ENCODE measurements at places on chromosomes 12 and 14. TPM values are rescaled to one million over a fixed set of nuclear protein-coding genes. Genes with fewer than 3 reads are reported as not detected.
A peak's percentile ranks its signal among the peaks of the same experiment; 100 is the strongest.

The BIN2 gene
- not detected for total RNA-seq

The KLRC4 gene
- not detected for total RNA-seq

DNA sequence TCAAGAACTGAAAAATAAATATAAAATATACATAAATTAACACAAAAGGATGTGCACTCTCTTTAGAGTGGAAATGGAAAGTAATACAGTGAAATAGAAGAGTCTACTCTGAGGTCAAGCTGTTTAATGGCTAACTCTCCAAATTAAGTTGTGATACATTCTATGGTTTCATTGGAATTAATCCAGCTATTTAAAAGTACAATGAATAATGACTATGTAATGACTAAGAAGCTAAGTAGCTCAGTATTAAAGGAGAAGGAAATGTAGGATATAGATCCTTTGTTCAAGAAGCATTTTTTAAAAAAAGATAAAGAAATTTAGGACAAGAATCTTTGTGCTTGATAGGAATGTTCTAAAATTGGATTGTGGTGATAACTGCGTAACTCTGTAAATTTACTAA is 85.3 kb downstream of the LRP6 start:
- DNase-seq = peak; percentile 59

DNA sequence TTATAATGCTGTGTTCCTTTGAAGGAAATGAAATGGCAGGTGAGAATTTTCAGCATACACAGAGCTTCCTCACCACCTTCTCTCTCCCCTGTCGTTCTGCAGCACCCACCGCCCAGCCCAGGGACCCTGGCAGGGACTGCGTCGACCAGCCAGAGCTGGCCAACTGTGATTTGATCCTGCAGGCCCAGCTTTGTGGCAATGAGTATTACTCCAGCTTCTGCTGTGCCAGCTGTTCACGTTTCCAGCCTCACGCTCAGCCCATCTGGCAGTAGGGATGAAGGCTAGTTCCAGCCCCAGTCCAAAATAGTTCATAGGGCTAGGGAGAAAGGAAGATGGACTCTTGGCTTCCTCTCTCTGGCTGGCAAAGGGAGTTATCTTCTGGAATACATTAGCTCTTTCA is 35.1 kb downstream of the PAPLN start:
- no peak for DNase-seq

- DNase-seq = no peak
These were observed 114.8 kb downstream of the PLXNC1 start for GRCh38 chr12:94263011-94263811.

The GUCY2C gene
- not detected for total RNA-seq

The KRT74 gene
- total RNA-seq = not detected

The SAV1 gene
- total RNA-seq = 31.7 TPM

GRCh38 chr12:27000961-27001360 is 13.2 kb downstream of the TM7SF3 start:
- DNase-seq = no peak

DNA sequence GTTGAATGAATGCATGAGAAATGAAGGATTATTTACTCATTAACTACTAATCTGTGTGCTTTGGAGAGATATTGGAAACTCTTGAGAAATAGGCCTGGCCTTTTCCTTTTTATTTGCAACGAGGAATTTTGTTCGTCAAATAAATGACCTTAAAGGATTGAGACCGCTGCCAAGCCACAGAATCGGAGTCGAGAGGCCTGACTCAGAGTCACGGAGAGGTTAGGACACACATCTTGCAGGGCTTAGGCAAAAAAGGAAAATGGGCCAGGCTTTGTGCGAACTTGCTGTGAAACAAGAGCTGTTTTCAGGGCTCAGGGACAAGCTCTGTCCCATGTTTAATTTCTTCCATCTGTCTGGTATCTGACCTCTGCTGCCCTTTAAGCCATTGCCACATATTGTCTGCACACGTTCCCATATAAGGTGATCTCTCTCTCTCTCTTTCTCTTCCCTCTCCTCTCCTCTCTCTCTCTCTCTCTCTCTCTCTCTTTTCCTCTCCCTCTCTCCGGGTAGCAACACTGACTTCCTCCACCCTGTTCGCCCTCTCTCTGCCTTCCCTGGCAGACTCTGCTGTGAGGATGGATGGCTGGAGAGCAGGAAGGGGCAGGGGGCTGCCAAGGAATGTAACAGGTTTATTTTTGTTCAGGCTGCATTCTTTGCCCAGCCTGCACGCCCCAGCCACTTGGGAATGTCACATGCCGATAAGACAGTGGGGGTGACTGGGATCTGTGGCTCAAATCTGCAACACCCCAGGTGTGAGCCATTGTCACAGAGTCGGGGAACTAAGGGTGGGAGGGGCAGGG is 14.9 kb upstream of the IFT81 start:
- DNase-seq = peak; percentile 96

The NOVA1 gene
- total RNA-seq = 1.3 TPM

GRCh38 chr12:92051441-92051840 is 94.2 kb downstream of the BTG1 start:
- peak; percentile 47 for DNase-seq

DNA sequence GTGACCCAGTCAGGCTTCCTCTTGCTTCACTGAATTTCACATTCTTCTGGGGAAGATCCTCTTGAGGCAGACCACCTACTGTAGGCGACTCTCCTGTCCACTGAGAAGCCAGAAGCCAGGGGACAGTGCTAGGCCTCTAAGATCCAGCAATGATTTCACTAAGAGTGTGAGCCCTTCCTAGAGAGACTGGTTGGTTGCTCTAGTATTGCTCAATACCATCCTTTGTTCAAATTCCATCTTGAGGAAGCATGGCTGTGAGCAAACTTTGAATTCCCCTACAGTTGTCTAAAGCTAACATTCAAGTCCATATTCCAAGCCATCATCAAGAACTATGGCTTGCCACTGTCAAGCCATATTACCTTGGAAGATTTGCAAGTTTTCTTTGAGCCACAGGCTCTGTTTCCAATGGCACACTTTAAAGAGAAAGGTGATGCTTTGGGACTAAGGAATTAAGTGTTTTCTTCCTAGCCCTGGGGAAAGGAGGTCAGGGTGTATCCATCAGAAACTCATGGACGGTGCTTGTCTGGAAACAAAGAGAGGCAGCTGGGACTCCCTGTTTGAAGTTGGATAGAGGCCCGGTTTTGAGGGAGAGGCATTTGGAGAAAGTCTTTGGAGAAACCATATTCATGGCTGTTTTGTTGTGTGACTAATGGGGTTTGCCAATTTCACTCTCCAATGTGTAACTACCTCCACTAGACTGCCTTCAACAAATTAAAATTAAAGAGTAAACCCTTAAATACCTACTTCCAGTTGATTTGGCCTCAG is 1217.9 kb downstream of the VRK1 start:
- no peak for DNase-seq

DNA sequence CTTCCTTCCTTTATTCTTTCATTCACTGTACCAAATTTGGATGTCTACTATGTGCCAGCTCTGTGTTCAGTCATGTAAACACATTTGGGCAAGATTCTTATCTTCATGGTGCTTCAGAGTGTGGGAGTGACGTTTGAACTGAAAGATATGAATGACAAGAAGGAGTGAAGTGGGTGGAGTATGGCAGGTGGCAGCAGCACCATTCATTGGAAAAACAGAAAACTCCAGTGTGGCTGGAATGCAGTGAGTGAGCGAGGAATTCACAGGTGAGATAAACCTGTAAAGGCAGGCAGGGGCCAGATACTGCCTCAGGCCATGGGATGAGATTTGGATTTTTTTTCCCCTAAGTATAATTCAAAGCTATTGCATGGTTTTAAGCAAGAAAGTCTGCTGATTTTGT is 140.7 kb upstream of the CCDC198 start:
- no peak for DNase-seq

- no peak for DNase-seq
These were observed 20.4 kb downstream of the BATF start for GRCh38 chr14:75542588-75543091.

DNA sequence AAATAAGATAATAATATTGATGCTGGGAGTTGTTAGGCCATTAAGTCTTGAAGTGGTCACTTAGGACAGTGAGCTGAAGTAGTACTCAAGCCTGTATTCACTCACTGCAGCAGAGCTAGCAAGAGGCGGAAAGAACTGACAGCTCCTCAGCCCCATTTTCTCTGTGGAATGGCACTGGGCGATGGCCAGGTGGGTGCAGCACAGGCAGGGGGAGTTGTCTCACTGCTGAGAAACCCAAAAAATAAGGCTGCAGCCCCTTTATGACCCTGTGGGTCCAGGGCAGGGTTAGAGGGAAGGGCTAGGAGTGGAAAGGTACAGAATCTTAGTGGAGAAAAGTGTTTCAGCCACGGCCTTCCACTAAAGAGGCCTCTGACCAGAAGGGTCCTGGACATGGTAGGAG is 35.5 kb downstream of the PDZRN4 start:
- no peak for DNase-seq

DNA sequence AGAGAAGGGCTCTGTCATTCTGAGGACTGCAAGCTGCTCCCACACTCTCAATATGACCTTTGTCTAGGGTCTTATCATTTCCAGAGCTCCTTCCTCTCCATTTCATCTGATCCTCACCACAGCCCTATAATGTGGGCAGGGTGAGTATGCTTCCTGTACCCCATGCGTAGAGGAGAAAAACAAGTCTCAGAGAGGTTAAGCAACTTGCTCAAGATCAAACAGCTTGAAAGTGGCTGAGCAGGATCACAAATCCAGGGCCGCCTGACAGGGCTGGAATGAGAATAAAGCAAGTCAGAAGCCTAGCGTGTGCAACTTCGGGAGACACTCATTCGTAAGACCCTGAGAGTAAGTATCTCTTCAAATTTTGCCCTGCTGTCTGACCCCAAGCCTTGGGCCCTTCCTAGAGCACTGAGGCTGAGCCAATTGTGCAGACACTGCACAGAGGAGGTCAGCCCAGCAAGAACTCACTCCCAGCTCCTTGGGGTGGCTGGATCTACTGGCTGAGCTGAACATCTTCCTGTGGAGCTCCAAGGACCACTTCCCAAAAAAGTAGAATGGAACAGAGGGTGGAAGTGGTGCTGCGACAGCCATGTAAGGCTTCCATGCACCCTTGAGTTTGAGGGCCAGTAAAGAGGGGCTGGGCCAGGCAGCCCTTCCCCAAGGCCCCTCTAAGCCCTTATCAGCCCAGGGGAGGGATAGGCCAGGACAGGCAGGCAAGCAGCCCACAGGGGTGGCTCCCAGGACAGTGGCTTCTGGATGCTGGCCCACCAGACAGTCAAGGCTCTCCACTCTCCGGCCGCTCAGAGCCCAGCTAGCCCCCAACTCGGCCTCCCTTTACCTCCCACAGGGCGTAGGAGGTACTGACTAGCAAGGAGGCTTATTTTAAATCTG is 10.5 kb downstream of the ZFP36L1 start:
- DNase-seq = no peak

GRCh38 chr12:98449584-98449983 is 65.8 kb upstream of the TMPO start:
- DNase-seq = no peak

DNA sequence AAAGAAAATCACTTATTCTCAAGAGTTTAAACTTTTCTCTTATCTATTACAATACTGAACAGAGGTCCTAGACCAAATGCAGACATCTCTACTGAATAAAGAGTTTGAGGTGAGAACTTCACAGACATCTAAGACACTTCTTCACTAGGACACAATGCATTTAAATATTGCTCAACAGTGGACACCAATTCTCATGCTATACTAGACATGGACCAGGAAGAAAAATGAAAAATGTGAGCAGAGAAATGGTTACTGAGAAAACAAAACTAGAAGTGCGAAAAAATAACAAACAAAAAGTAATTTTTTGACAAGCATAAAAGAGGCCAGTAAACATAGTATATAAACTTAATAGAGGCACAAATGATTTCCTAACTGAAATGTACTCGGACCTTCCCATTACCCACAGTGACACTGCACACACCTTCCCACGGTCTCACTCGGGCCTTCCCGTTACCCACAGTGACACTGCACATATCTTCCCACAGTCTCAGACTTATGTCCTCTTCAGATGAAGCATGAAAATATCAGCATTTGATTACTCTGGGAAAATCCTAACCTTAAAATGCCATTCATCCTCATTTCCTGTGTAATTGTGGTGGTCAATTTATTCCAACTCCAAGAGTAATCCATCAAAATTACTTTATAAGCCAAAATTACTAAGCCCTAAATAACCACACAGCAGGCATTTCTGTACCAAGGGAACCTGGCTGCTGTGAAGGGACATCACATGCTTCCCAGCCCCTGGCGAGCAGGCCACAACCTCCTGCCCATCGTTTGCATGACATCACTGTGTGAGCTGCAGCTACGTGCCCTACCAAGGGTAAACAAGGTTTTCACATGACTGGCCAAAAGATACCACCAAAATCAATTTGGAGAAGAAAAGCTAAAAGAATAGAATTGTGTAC is 6.4 kb downstream of the SLC15A4 start:
- DNase-seq = peak; percentile 78

The WNT1 gene
- total RNA-seq = not detected

- no peak for DNase-seq
These were observed 59.2 kb downstream of the VWF start for GRCh38 chr12:6065131-6065862.

DNA sequence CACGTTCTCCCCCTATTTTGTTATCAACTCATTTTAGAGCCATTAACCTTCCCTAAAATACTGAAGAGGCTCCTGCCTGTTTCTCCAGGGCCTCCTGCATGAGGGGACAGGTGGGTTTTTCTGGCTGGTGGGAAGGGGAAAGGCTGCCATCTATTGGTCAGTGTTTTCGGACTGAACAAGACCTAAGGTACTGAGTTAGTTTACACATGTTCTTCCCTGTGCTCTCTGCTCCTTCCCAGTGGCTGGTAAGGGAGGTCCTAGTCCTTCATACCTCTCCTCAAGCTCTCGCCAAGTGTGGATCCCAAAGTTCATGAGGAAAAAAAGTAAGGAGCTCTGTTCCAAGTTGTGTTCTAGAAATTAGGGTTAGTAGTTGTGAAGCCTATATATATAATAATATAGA is 357.5 kb downstream of the FSCB start:
- DNase-seq = no peak

GRCh38 chr14:68854421-68854820 is 61.6 kb upstream of the ZFP36L1 start:
- no peak for DNase-seq

DNA sequence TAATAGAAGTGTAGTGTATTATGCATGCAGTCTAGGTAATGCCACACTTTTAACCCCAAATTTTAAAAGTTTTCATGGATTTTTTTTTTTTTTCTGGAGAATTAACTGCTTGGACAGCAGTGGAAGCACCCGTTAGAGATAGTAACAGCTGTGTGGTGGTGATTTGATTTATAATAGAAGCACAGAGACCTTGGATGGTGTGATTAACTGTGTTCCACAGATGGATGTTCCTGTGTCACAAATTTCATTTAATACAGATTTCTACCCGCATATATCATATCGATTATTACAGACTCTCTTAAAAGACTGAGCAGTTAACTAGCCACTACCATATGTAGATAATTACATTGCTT is 47.0 kb downstream of the IFT81 start:
- peak; percentile 44 for DNase-seq

- DNase-seq = no peak
These were observed 21.4 kb upstream of the RPLP0 start for GRCh38 chr12:120222288-120222832.

- DNase-seq = no peak
These were observed 148.3 kb downstream of the PHLDA1 start for GRCh38 chr12:75883241-75883640.

GRCh38 chr12:131066886-131067490 is 113.3 kb downstream of the ADGRD1 start:
- no peak for DNase-seq

The MYL2 gene
- not detected for total RNA-seq

GRCh38 chr12:64814432-64814831 is 10.0 kb upstream of the TBC1D30 start:
- DNase-seq = no peak

Measured in LHCN-M2 (cell line).